Right hindlimb (tissue), 1 donor: ENCODE measurements at places on chromosomes 6 and 20.

DNA sequence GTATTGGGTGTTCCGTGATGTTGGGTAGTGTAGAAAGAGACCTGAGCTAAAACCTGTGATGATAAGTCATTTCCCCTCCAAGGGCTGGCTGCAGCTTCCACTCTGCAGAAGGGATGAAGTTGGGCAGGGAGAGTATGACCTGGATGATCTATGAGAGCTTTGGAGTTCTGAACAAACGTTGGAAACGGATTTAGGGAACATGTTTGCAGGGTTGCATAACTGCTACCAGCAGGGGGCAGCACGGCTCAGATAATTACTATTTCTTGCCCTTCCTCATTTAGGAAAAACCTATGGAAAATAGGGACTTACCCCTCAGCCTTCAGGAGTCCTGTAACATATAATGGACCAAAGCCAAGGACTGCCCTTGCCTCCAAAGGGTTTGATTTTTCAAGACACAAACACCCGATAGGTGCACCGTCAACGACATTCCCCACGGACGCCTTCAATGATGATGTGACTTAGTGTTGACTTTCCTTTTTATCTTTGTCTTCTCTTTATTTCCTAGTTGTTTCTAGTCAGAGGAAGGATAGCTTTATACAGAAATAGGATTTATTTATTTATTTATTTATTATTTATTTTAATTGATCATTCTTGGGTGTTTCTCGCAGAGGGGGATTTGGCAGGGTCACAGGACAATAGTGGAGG is 164.9 kb upstream of the SASH1 start:
- DNase-seq = peak; percentile 52

DNA sequence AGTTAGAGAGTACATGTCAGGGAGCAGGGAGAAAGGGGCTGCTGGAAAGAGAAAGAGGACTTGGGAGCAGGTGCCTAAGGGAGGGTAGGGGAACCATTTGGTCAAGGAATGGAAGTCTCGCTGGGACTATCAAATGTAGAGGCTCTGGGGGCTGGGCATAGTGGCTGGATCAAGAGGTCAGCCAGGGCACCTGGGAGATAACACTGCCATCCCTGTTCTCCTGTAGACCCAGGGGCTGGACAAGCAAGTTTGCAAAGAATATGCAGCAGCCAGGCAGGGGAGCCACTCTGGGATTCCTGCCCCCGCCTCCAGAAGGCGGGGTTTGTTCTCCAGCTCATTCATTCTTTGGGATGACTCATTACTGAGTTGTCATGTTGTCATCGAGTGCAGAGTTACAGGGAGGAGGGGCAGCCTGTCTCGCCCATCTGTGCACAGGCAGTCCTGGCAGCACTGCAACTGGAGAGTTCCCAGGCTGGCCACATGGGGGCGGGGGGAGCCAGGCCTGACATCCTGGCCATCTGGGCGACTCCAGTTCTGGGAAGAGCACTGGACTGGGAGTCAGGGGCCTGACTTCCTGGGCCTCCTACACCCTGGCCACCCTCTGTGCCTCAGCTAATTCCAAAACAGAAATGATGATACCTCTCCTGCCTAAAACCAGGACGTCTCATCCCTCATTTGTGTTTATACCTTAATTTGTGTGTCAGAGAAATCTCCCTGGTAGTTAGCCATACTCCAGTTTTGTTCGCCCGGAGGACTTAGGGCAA is 28.2 kb upstream of the ZFAND3 start:
- DNase-seq = peak; percentile 91

GRCh38 chr20:49859807-49860206 is 47.2 kb downstream of the SLC9A8 start:
- no peak for DNase-seq

DNA sequence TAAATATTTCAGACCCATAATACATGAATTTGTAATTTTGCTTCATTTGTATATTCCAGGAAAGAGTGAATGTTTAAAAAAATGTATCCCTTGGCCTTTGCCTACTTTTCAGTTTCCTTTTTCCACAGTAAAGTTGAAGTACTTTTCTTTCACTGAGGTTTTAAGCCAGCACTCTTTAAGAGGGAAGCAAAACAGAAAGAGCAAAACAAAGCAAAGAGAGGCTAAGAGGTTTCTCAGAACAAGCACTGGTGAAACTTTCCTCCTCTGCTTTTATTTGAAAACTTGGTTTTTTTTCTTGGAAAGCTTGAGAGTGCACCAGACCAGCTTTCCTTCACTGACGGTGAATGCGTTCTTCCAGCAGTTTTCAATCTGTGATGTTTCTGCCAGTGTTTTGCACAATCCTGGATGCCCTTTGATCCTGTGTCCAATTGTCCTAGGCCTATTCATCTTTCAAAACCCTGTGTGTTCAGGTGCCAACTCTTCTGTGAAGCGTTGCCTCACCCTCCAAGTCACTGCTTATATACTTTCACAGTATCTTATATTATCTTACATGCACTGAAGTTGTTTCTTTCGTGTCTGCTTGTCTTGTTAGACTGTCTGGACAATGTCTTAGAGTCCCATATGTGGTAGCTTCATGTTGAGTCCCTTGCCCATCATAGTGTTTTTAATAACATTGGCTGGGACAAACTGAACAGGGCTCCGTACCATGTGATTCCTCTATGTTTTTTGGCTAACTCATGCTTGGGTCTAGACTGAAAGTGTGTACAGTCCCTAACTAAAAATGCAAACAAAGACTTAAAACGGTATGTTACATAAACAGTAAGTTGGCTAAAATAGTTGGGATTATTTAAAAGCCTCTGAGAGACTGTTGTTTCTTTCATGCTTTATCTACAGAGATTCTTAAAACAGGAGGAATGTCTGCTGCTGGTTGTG is 1.9 kb downstream of the RNF217 start:
- no peak for DNase-seq

DNA sequence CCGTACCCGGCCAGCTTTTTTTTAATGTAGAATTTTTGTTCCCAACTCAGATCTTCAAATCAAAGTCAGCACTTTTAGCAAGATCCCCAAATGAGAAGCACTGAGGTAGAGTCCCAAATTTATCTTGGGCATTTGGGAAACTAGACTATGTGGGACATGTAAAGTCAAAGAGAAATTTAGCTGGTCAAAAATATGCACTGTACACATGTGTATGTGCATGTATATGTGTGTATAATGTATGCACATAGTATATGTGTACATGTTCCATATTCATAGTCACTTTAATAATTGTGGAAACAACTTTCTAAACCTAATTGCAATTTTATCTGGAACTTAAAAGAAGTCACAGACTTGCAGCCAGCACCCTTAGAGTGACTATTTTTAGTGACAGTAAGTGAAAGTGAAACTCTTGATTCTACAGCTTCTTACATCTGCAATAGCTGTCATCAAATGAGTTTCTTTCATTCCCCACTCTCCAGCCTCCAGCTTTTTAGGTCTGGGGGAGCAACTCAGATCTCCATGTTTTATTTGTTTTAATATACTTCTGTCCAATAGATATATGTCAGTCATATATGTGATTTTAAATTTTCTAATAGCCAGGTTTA is 53.6 kb downstream of the CDC40 start:
- no peak for DNase-seq

DNA sequence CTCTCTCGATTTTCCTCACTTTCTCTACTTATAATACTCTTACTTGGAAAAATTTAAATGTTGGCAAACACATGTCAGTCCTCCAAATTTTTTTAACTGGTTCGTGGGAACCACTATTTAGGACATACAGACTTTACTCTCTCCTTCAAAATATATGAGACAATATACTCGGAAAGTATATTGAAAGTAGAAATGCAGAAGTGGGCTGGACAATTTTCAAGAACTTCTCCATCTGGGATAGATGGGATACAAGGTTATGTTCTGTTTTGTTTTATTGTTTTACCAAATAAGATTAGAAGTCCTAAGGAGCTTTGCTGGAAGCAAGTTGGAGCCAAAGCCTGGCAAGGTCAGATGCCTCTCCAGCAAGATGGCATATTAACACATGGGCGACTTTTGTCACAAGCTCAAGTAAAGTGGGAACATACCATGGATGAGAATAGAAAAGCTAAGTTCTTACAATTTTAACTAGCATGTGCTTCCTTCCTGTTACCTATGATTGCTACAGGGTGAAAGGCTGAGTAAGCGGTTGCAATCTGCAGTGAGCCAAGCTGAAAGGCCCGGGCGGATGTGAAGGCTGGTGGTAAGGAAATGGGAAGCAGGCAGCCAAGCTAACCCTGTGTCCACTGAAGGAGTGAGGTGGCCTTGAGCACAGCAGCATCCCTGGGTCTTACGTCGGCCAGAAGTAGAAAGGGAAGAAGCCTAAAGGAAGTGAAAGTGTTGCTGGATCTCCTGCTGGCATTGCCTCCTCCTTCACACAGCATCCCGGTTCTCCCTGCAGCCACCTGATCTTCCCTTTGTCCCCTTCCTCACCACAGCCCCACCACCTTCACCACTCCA is 7.1 kb downstream of the MAP3K5 start:
- DNase-seq = peak; percentile 33

DNA sequence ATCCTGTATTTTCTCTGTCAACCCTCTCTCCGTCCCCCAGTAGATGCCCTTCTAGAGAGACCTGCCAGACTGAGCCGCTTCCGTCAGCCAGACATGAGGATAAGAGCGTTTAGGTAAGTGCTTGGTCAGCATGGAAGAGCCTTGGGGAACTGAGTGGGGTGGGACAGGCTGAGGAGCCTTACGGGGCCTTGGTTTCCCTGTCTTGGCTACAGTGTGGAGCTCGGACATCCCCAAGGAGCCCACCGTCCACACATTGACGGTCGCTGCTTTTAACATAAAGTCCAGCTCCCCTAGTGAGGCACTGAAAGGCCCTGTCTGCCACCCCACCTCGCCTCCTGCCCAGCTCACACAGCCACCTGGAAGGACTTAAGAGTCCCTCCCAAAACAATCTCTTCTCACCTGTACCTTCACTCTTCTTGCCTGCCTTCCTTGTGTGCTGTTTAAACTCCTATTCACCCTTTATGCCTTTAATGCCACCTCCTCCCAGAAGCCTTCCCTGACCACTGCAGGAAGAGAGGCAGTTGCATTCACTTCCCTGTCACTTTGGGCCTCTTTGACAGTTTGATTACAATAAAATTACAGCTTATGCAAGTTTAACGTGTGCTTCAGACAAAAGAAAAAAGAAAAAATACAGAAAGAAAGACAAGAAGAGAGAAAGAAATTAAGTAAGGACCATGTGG is 42.3 kb downstream of the PDYN start:
- DNase-seq = no peak

DNA sequence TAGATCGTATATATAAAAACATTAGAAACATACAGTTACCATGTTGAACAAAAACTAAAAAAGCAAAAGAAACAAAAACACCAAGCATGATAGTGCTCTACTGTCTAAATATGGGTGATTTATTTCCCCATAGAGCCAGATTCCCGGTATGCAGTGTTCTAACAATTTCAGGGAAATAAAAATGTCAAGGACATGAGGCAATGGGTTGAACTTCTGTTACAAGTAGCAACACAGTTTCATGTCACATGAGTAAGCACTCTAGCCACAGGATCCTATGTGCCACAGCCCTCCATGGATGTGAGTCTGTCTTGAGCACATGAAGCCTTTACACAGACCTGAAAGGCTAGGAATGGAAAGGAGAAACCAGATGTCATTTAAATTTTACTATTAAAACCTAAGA is 96.0 kb downstream of the MAP3K5 start:
- DNase-seq = no peak
